ENCODE measurements at places on chromosomes 3 and 15. TPM values are rescaled to one million over a fixed set of nuclear protein-coding genes. Genes with fewer than 3 reads are reported as not detected.

- DNase-seq: no peak
Measured at GRCh38 chr3:47394140-47394870, 13.5 kb downstream of the PTPN23 start.

DNA sequence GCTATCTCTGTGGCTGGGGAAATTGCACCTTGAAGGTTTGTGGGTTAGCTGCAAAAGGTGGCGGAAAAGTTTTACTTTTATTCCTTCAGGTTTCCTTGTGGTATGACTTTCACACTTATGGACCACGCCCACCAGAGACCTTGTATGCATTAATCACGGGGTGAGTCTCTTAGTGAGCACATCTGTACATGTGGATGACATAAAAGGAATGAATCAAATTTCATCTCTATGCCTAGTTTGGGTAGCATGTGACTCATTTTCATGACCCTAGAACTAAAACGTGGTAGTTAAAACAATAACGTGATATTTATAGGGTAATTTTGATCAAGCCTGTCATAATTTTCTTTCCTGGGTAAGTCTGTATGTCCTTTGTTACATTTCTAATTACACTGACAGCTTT is 141.7 kb downstream of the PDCD6IP start:
- no peak for DNase-seq

GRCh38 chr3:81658322-81658997 is 103.0 kb downstream of the GBE1 start:
- no peak for DNase-seq

- DNase-seq: no peak
Measured at GRCh38 chr15:75063338-75063737, 39.9 kb downstream of the PPCDC start.

The PRKCI gene
- polyA plus RNA-seq: 92.0 TPM

Measured in renal cortex interstitium (tissue), 15 donors.